ENCODE measurements at places on chromosomes 3 and 15. TPM values are rescaled to one million over a fixed set of nuclear protein-coding genes. Genes with fewer than 3 reads are reported as not detected.

The SIDT1 gene
- 31.6 TPM for total RNA-seq

- DNase-seq: no peak
- H3K4me1 ChIP-seq: no peaks in the 10 kb centered on the region
- H3K36me3 ChIP-seq: no peaks in the 10 kb centered on the region
- no peak overlapping the region for H3K4me3 ChIP-seq
- H3K27me3 ChIP-seq: no peaks in the 10 kb centered on the region
- no peak overlapping the region for H3K27ac ChIP-seq
These were observed 214.9 kb upstream of the LMCD1 start for GRCh38 chr3:8286749-8287148.

GRCh38 chr3:172444821-172445220 is 3.4 kb downstream of the GHSR start:
- peaks cover 31% of the 10 kb centered on the region for H3K4me1 ChIP-seq
- peaks cover 7% of the 10 kb centered on the region for H3K36me3 ChIP-seq
- no peak for DNase-seq
- H3K27ac ChIP-seq: no peak overlapping the region
- peaks cover 73% of the 10 kb centered on the region for H3K27me3 ChIP-seq

- peaks cover 12% of the 10 kb centered on the region for H3K4me1 ChIP-seq
- H3K27ac ChIP-seq: no peak overlapping the region
- H3K27me3 ChIP-seq: peaks cover 35% of the 10 kb centered on the region
- DNase-seq: no peak
- H3K36me3 ChIP-seq: no peaks in the 10 kb centered on the region
- no peak overlapping the region for H3K4me3 ChIP-seq
These were observed 45.5 kb downstream of the CHST14 start for GRCh38 chr15:40516322-40516721.

DNA sequence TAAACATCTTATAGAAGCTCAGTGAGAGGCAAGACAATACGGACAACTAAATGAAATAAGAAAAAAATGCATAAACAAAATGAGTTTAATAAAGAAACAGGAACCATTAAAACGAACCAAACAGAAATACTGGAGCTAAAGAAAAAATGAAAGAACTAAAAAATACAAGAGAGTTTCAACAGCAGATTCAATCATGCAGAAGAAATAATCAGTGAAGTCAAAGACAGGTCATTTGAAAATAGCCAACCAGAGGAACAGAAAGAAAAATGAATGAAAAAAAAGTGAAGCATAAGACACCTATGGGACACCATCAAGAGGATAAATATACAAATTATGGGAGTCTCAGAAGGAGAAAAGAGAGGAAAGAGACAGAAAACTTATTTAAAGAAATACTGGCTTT is 42.5 kb upstream of the PRR20G start:
- peaks cover 2% of the 10 kb centered on the region for H3K36me3 ChIP-seq
- H3K27ac ChIP-seq: no peak overlapping the region
- DNase-seq: no peak
- peaks cover 2% of the 10 kb centered on the region for H3K27me3 ChIP-seq
- H3K4me3 ChIP-seq: no peak overlapping the region
- no peaks in the 10 kb centered on the region for H3K4me1 ChIP-seq

- no peak overlapping the region for H3K27ac ChIP-seq
- H3K27me3 ChIP-seq: no peaks in the 10 kb centered on the region
These were observed 129.7 kb upstream of the PRICKLE2 start for GRCh38 chr3:64354956-64355355.

- H3K27me3 ChIP-seq: peaks cover 10% of the 10 kb centered on the region
- H3K27ac ChIP-seq: no peak overlapping the region
- DNase-seq: no peak
These were observed 67.9 kb downstream of the IGSF11 start for GRCh38 chr3:118966700-118967099.

DNA sequence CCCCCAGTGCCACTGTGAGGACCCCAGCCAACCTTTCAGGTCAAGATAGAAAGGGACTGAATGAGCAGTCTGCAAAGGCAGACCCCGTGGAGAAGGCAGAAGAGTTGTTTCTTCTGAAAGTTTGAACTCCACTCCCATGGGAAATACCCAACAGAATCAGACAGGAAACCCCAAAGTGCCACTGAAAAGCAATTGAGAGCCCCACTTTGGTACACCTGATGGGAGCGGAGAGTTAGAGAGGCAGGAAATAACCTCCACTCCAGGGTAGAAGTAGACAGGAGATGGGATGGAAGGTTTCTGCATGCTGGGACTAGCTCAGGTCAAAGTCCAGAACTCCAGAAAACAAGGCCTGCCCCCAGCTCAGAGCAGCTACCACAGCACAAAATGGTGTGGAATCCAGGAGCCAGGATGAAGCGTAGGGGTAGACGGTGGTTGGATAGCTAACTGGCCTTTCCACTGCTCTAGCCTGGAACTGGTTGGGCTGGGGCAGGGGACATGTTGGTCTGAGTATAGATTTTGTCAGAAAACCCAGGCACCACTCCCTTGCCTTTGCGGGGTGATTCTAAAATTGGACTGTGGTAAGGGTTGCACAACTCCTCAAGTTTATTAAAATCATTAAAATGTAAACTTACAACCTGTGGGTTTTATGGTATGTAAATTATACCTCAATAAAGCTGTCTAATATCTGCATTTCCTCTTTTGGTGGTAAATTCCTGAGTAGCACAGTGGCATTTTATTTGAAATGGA is 1.9 kb upstream of the RAB43 start:
- H3K27me3 ChIP-seq: no peaks in the 10 kb centered on the region
- peak overlapping the region; percentile 81 for H3K27ac ChIP-seq
- DNase-seq: no peak
- peaks cover 24% of the 10 kb centered on the region for H3K36me3 ChIP-seq
- H3K4me3 ChIP-seq: peak overlapping the region; percentile 3
- H3K4me1 ChIP-seq: peaks cover 22% of the 10 kb centered on the region
